ENCODE measurements at places on chromosomes 7 and 10.

DNA sequence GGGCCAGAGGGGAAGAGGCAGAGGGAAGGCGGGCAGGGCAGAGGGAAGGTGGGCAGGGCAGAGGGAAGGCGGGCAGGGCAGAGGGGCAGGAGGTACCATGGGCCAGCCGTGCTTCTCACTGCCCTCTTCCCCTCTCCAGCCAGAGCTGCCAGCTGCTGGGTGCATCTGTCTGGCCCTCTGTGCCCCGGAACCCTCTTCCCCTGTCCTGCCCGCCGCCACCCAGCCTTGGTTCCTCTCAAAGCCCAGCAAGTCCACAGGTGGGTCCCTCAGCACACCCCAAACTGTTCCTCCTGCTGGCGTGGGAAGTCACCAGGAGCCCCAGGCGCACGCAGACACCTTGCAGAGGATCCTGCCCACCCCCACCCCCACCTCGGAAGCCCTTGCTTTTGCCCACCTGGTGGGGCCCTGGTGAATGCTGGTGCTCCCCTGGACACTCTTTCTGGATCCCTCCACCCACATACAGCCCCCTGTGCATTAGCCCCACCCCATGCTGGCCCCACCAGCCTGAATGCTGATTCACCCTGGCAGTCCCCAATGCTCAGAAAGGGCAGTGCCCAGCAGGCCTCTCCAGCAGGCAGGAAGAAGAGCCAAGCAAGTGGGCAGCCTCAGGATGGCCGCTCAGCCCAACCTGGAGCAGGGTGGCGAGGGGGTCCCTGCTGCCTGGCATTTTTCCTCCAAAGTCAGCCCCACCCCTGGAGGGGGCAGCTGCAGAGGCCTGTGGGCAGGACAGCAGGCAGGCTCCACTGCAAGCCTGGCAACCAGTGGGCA lies 1.9 kb upstream of the PWWP2B start:
- DNase-seq: no peak

DNA sequence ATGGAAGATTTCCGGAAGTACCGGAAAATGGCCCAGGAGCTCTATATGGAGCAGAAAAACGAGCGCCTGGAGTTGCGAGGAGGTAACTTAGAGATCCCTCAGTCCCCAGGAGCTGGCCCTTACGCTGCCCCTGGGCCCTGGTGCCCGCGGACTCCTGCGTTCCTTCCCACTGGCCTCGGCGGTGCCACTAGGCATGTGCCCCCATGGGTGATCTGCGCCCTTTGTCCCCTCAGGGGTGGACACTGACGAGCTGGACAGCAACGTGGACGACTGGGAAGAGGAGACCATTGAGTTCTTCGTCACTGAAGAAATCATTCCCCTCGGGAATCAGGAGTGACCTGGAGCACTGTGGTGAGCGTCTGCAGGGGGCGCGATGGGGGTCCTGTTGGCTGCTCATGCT lies 24.2 kb upstream of the CHST12 start:
- DNase-seq: no peak

GRCh38 chr7:24979470-24979862 lies 512 bp downstream of the OSBPL3 start:
- peak; percentile 31 for DNase-seq

- DNase-seq: no peak
Observed at GRCh38 chr7:20408467-20408826, 77.7 kb downstream of the ITGB8 start.

DNA sequence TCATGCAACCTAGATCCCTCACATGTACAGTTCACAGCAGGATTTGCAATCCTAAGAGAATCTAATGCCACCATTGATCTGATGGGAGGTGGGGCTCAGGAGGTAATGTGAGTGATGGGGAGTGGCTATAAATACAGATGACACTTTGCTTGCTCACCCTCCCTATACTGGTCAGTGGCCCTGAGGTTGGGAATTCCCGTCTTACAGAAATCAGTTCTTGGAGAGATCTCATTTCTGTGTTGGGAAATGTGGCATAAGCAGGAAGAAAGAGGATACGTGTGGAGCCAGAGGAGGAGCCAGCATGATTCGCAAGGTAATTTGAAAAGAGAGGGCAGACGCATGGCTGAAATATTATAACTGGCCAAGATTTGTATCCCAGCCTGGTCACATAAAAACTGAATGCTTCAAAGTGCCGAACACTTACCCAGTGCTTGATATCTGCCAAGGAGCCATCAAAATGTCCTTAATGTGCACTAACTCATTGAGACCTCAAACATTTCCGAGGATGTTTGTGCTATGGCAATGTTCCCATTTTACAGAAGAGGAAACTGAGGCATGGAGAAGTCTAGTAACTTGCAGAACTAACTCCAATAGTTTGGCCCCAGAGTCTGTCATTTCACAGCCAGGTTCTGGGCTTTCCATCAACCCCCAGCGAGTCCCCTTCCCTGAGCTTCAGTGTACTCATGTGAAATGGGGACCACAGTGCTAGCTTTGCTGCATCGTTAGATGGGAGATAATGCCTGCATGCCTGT lies 5.5 kb upstream of the IKZF1 start:
- DNase-seq: no peak

GRCh38 chr10:63699785-63700613 lies 178.8 kb downstream of the REEP3 start:
- DNase-seq: no peak

- no peak for DNase-seq
Observed at GRCh38 chr10:123831259-123831658, 60.3 kb downstream of the CPXM2 start.

DNA sequence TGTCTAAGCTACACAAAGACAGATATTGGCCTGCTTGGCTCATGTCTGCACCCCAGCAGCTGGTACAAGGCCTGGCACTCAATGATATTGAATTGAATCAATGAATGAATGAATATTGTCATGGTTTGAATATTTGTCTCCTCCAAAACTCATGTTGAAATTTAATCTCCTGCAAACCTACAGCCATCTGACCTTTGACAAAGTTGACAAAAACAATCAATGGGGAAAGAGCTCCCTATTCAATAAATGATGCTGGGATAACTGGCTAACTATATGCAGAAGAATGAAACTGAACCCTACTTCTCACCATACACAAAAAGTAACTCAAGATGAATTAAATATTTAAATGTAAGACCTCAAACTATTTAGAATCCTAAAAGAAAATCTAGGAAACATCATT lies 144.7 kb downstream of the CYP26A1 start:
- no peak for DNase-seq

DNA sequence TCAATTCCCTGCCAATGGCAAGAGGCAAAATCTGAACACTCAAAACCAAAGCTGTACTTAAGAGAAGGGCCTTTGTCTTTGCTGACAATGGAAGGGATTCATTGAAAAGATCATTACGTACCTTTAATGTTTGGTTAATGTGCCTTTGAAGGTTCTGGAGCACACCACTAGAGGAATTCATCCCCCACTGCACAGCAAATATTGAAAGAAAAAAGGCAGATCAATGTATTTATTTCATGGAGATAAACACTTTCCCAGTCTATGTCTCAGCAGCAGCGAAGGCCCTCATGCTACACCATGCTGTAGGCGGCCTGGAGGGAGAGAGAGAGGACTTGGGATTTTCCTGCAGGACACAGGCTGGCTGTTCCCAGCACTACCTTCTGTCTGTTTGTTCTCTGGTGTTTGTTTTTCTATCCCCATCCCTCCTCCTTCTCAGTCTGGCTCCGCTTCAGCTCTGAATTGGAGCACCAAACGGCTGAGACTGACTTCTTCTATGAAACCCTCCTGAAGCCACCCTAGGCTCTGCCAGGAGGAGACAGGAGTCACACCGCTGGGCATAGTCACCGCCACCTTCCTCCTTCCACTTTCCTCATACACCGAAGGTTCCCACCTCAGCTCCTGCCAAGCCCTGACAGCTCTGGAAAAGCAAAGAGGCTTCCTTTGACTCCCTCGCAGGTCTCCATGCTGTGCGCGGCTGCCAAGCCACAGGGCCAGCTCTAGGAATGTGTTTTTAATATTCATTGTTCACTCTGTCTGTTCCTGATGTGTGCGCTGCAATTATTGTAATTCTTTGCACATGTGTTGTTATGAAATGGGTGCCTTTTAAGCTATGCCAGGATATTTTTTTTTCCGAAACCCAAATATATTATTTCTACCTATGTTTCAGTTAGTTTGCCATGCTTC lies 301.5 kb downstream of the FZD1 start:
- DNase-seq: no peak

DNA sequence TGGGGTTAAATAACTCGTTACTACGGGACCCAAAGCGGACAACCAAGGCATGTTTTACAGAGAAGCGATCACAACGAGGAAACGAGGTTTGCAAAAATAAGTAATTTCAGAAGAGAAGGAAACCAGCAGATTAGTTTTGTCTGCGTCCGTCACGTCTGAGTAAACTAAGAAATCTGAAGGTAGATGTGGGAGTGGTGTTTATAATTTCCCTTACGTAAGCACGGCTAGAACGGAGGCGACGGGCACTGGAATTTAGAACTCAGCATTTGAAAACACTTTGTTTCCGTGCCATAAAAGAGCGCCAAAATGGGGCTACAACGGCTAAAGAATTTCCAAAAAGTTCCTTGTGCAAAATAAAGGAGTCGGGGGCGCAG lies 718 bp upstream of the UMAD1 start:
- DNase-seq: peak; percentile 34

DNA sequence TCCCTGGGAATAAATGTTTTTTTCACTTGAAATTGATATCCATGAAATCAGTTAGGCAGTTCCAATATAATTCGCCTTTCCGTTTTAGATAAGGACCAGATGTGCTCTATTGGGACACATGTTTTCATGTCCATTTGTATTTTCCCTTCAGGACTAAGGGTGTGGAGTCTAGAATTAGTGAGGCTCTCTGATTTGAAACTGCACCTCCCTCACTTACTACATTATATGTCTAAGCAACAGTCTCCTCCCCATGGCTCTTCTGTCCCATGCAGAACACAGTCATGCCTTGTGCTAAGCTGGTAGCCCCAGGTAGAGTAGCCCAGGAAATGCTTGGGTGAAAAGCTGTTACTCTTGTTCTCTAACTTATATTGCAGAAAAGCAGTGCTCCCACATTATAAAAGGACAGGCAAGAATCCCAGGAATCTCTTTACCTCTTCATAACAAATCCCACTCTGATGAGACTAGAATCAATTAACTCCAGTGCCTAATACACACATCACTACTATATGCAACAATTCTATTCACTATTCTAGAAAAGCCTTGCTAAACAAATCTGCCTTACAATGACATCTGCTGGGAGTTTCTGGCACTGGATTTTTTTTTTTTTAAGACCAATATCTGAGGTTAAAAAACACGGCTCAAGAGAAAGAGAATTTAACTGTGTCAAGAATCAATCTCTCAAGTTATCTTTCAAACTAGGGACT lies 293.9 kb downstream of the SNX13 start:
- no peak for DNase-seq

DNA sequence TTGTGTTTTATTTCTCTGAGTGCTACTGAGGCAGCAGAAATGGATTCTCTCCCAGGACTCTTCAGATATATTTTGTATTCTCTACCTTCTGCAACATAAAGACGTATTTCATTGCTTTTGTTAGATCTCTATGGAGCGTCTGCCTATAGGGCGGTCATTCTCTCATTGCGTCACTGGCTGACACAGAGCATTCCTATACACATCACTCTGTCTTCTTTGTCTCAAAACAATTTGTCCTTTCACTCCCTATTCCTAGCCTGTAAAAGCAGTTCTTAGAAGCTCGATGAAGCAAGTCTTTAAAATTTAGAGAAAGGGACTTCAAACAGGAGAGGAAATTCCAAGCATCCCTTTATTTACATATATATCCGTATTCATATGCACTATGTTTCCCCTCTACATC lies 120.6 kb downstream of the CPED1 start:
- no peak for DNase-seq
